ENCODE measurements at places on chromosomes 1 and 21. TPM values are rescaled to one million over a fixed set of nuclear protein-coding genes. Genes with fewer than 3 reads are reported as not detected.

SLX9 gene
- total RNA-seq = 16.3 TPM

CELA2A gene
- not detected for total RNA-seq

TFAP2E gene
- total RNA-seq = under 0.01 TPM

KHDRBS1 gene
- total RNA-seq = 51.6 TPM

HOOK1 gene
- total RNA-seq = not detected

THEM5 gene
- total RNA-seq = not detected

SMAP2 gene
- total RNA-seq = 3.1 TPM

BCAN gene
- not detected for total RNA-seq

KRTAP13-2 gene
- not detected for total RNA-seq

LAD1 gene
- total RNA-seq = not detected

BLACAT1 gene
- not detected for total RNA-seq

WLS gene
- 47.9 TPM for total RNA-seq

HHAT gene
- total RNA-seq = 0.65 TPM

CASZ1 gene
- total RNA-seq = 1.1 TPM

TSSK3 gene
- total RNA-seq = not detected

CELSR2 gene
- 0.79 TPM for total RNA-seq

FALEC gene
- not detected for total RNA-seq

ATP6V0B gene
- total RNA-seq = 164 TPM

HPDL gene
- total RNA-seq = 0.60 TPM

RUNX1 gene
- 0.20 TPM for total RNA-seq

NTNG1 gene
- total RNA-seq = not detected

KCNN3 gene
- total RNA-seq = 0.99 TPM

PPM1J gene
- 0.65 TPM for total RNA-seq

ZBTB37 gene
- 2.2 TPM for total RNA-seq

GNAT2 gene
- total RNA-seq = under 0.01 TPM

NFIA gene
- 8.5 TPM for total RNA-seq

BOLA1 gene
- 5.4 TPM for total RNA-seq

PLA2G4A gene
- 15.1 TPM for total RNA-seq

BTBD8 gene
- 1.3 TPM for total RNA-seq

FMOD gene
- 3.7 TPM for total RNA-seq

OXCT2 gene
- 4.2 TPM for total RNA-seq

AMY1C gene
- total RNA-seq = not detected

PAQR6 gene
- total RNA-seq = 0.60 TPM

CENPL gene
- 8.7 TPM for total RNA-seq
